ENCODE measurements at places on chromosomes 11 and 22.

DNA sequence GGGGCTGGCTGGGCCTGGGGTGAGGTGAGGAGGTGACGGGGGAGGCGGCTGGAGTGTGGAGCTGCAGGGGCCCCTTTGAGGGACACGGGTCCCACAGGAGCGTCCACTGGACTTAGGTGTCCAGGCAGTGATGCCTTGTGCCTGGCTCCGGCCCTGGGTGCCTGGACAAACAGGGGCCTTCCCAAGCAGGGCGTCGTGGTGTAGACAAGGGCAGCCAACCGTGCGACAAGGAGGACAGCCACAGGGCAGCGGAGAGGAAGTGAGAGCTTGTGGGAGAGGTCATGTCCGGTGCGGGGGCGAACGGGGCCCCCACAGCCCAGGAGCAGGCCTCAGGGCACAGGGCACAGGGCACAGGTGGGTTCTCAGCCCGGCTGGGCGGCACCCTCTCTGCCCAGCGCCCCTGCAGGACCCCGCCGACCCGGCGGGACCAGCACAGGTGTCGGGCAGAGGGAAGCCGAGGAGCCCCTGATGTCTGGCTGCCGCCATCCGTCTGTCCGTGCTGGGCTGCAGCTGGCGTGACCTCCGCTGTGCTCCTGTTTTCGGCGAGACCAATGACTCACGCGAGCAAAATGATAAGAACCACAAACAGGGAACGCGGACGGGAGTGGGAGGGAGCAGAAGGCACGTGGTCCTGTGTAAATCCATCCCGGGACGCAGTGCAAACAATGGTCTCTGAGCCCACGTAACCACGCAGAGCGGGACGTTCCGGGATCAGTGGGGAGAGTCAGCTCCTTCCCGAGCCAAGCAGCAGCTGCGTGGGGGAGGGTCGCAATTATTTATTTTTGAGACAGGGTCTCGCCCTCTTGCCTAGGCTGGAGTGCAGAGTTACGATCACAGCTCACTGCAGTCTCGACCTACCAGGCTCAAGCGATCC, 49.1 kb upstream of the A4GALT start:
- DNase-seq = no peak

GRCh38 chr11:64859542-64860414, 15.3 kb upstream of the CDC42BPG start:
- peak; percentile 85 for DNase-seq

GRCh38 chr11:118343981-118344515, at the start of gene CD3G:
Gene CD3G, plus strand, starts transcription at chr11:118344344. Its CDS starts 80 bp downstream, at chr11:118344424.
- DNase-seq = peak; percentile 82

GRCh38 chr11:8408151-8408941, 144.7 kb upstream of the LMO1 start:
- no peak for DNase-seq

GRCh38 chr11:35680506-35680905, 17.9 kb downstream of the TRIM44 start:
- DNase-seq = no peak

- no peak for DNase-seq
Measured at GRCh38 chr11:69081180-69081579, 32.4 kb downstream of the TPCN2 start.

DNA sequence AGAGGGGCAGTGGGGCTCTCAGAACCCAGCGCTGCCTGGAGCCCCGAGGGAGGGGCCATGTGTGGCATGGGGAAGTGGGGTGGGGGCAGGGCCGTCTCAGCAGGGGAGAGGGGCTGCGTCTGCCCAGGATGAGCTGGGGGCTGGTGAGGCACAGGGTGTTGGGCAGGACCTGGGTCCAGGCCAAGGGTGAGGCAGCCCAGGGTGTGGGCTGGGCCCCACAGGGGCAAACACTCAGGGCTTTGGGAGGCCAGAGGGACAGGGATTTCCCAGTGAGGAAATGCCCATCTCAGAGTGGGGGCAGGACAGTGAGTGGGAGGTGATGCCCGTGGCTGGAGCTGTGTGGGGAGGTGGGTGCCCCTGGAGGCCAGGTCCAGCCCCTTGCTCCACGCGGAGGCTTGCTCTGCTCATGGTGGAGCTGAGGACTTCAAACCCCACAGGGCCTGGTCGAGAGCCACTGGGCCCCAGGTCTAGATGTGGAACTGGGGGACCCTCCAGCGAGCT, 5.4 kb downstream of the PLXNB2 start:
- DNase-seq = no peak

DNA sequence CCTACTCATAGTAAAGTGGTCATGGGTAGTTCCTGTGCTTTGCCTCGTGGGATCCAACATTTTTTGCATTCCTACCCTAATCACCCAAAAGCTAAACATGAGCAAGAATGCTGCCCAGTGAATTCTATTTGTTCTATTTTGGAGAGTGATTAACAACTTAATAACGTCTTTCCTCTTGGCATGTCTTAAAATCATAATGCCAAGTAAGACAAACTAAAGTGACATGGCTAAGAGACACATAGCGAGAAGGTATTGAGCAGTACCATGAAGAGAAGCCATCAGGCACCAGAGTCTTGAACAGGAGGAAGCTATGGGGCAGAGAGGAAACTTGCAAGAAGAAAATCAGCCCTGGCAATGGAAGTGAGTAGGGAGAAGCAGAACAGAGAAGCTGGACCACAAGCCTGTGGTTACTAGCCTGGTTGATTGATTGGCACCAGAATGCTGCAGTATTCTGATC, 32.0 kb downstream of the EXPH5 start:
- no peak for DNase-seq

GRCh38 chr11:121683791-121684190, 231.0 kb upstream of the SORL1-AS1 start:
- no peak for DNase-seq

DNA sequence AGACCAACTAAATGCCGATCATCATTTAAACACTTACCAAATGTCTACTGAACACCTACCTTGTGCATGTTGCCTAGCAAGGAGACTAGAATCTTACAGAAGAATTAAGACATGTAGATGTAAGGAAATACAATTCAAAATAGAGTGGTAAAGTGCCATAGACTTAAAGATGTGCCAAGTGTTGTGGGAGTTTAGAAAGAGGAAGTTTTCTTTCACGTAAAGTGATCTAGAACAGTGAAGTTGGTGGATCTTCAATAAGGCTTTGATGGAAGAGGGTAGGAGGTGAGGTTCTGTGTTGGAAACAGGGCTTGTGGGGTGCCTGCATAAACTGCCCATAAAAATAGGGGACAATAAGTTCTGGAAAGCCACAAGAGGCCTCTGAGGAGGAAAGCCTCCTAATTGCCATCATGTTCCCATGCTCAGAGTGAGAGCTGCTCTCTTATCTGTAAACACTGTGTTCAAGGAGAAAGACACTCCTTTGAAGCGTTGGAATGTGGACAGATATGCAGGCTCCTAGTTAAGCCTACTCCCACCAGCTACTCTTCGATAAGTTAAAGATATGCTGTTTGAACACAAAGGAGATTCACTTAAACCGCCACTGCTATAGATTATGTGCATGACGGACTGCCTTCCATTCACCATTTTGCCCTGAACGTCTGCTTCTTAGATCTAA, 66.7 kb downstream of the HSD17B12 start:
- DNase-seq = no peak

- no peak for DNase-seq
Measured at GRCh38 chr22:38970551-38970950, 11.6 kb upstream of the APOBEC3B start.

GRCh38 chr11:55324500-55324899, 18.5 kb upstream of the OR4A16 start:
- DNase-seq = no peak

DNA sequence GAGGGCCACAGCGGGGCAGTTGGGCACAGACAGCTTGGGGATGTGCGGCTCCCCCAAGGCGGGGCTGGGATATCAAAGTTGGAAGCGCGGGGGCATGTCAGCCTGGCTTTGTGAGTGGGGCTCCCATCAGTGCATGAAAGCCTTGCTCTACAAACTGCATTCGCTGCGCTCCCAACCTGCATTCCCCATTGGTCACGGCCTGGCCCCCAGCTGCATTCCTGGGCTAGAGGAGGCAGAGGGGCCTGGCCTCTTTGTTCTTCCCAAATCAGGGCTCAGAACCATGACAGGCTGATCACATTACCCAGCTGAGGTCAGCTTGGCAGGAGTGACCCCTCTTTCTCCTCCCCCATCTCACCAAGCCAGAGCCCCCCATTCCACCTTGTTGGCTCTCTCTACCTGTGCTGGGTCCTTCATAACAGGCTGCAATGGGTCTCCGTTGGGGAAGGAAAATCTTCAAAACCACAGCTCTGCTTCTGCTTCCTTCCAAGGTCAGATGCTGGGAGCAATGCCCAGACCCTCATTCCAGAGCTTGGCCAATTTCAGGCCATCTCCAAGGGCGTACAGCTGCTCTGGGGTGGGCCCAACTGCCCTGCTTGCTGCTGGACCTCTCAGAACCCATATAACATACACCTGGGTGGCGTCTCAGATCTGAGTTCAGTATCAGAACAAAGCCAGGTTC, 38.7 kb upstream of the CDON start:
- DNase-seq = no peak

DNA sequence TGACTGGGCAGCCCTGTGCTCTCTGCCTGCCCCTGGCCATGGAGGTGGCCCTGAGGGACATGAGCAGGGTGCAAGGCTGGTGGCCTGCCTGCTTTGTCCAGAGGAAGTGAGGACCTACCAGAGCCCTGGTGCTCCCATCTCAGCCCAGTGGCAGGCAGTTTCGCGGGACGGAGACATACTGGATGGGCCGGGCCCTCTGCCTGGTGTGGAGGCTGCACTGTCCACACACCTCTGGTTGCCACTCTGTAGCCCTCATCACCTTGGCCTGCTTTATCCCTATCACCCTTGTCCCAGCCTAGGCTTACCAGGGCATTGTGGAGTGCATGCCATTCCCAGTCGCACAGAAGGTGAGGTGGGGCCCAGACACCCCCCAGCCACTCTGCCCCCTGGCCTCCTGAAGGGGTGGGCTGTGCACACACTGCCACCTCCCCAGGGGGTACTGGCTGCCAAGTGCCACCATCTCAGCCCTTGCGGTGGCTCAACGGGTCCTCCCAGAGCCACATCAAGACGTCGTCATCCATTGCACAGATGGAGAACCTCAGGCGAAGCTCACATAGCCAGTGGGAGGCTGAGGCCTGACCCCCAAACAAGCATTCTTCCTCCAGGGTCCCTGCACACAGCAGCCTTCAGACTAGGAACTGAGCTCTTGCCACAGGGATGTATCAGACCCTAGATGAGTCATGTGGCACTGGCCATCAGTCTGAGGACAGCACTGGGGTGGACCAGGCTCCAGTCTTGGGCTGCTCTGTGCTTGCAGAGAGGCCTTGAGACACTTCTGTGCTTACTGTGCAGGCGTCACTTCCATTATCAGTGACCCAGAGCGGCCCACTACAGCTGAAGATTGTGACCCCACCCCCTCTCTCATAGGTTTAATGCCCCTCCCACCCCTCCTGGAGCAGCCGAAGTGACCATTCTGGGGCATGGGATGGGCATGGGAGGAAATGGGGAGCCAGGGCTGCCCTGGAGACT, 176.1 kb downstream of the IGLL1 start:
- no peak for DNase-seq

- no peak for DNase-seq
Measured at GRCh38 chr11:35433588-35433987, 14.2 kb upstream of the SLC1A2 start.

- DNase-seq = no peak
Measured at GRCh38 chr11:122784325-122784955, 53.9 kb upstream of the CRTAM start.

DNA sequence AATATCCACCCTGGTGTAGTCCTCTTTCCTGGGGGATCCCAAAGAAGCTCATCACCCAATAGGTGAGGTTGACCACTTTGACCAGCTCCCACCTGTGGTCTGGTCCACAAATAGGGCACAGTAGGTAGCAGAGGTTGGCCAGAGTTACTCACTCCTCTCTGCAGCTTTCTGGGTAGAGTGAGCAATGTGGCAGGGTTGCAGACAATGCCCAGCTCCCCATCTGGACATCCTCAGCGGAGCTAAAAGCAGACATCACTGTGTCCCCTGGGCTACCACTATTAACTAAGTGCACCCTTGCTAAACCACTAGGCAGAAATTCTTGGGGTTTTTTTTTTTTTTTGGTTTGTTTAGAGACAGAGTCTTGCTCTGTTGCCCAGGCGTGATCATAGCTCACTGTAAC, 48.4 kb upstream of the TP53I11 start:
- DNase-seq = no peak

DNA sequence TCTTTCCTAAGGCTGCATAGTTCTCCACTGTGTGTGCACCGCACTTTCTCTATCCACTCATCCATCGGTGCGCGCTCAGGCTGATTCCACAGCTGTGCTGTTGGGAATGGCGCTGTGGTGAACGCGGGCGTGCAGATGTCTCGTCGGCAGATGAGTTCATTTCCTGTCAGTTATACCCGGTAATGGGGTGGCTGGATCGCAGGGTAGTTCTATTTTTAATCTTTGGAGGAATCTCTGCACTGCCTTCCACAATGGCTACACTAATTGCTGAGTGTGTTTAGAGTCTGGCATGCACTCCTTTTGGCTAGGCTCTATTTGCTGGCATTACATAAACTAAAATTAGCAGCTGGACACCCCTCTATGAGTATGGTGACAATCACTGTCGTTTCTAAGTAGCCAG, 27.9 kb upstream of the KRTAP5-7 start:
- no peak for DNase-seq

GRCh38 chr11:134074766-134075165, 5.9 kb downstream of the JAM3 start:
- no peak for DNase-seq

- no peak for DNase-seq
Measured at GRCh38 chr22:19870153-19871022, 15.7 kb upstream of the GNB1L start.

DNA sequence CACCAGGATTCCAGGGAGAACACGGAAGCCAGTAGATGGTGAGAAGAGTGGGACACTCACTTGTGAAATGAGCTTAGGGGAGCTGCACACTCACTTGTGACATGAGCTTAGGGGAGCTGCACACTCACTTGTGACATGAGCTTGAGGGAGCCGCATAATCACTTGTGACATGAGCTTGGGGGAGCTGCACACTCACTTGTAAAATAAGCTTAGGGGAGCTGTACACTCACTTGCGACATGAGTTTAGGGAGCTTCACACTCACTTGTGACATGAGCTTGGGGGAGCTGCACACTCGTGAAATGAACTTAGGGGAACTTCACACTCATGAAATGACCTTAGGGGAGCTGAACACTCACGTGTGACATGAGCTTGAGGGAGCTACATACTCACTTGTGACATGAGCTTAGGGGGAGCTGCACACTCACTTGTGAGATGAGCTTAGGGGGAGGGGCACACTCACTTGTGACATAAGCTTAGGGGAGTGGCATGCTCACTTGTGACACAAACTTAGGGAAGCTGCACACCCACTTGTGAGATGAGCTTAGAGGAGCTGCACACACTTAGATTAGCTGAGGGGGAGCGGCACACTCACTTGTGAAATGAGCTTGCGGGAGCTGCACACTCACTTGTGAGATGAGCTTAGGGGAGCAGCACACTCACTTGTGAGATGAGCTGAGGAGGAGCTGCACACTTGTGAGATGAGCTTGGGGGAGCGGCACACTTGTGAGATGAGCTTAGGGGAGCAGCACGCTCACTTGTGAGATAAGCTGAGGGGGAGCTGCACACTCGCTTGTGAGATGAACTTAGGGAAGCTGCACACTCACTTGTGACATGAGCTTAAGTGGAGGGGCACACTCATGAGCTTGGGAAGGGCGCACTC, 59.0 kb downstream of the NCAPD3 start:
- no peak for DNase-seq

Measured in activated T-cell treated with anti-CD3 and anti-CD28 coated beads, Interleukin-2, amount 50 U/mL, for 72 hours (primary cell).